ENCODE measurements at places on chromosomes 2 and 18. TPM values are rescaled to one million over a fixed set of nuclear protein-coding genes. Genes with fewer than 3 reads are reported as not detected.
A peak's percentile ranks its signal among the peaks of the same experiment; 100 is the strongest.

DNA sequence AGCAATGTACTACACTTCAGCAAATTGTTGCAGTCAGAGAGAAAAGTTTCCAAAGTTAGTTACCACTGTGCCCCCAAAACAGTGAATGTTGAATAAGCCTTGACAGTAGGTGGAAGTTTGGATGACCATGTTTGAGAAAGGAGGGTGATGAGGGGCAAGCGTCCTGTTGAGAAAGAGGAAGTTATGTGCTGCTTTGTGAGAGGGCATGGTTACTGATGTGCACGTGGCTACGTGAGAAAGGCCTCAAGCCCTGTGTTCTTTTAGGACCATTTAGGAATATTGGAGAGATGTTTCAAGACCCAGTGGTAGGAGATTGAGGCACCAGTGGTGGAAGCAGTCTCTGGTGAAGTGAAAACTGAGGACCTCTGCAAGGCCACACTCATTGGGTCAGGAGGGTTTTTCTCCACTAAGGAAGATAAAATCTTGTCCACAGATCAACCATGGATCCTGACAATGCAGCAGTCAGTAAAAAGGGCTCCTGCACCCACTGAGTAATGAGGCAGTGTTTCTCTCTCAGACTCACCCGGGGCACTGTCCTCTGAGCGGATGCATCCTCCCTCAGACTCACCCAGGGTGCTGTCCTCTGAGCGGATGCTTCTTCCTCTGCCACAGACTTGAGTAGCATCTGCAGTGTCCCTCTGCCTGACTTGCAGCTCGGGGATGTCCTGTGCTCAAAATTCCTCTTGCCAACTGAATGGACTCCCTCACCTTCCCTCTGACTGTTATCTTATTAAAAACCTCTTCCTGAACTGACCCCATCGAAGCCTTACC lies 34.7 kb upstream of the ACTR3 start:
- no peaks in the 10 kb centered on the region for H3K27me3 ChIP-seq
- H3K4me3 ChIP-seq, result no peak overlapping the region
- no peak overlapping the region for H3K27ac ChIP-seq
- no peaks in the 10 kb centered on the region for H3K36me3 ChIP-seq

DNA sequence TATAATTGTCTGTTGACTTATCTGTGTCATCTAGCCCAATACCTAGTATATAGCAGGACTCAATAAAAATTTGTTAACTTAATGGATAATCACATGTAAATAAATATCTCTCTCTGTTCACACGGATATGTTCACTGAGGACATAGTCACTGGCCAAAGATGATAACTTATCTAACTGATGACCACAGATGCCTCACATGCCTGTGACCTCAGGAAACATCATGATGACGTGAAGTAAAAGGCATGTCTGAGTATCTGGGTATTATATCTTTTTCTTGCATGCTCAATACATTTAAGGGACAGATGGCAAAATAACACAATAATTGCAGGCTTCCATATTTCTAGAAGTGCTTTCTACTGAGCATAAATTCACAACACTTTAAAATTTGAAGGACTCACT lies 41.4 kb upstream of the PARD3B start:
- H3K4me3 ChIP-seq, result no peak overlapping the region
- H3K4me1 ChIP-seq, result no peaks in the 10 kb centered on the region
- DNase-seq, result no peak
- no peaks in the 10 kb centered on the region for H3K36me3 ChIP-seq
- no peaks in the 10 kb centered on the region for H3K27me3 ChIP-seq

DNA sequence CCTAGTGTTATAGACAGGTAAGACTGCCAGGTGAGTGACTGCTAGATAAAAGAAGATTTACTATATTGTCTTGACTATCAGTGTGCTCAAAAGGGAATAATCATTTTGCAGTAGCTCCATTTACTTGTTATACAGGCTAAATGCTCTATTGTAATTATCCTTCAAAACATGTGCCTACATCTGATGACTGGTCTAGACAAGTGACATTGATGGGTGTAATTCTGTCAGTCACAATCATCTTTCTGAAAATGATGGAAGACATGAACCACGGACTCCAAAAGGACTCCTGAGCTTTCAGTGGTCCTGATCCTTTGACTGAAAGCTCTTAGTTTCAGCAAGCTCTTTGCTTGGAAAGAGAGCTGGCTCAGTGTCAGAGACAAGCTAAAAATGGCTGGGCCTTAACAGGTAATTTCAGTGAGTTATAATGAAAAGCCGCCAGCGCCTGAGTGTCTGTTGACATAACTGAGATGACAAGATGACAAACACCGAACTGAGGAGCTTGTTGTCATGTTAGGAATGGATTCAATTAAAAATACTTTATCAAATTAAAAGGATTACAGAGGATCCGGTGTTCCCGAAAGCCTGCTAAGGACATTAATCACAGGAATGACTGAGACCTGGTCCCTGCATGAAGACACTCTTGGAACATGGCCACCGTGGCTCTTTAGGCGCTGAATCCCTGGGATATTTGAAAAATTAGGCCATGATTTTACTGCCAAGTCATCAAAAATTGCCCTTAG lies 141.7 kb downstream of the CMPK2 start:
- H3K36me3 ChIP-seq, result no peaks in the 10 kb centered on the region
- H3K27me3 ChIP-seq, result no peaks in the 10 kb centered on the region
- no peak for DNase-seq
- no peaks in the 10 kb centered on the region for H3K4me1 ChIP-seq
- no peak overlapping the region for H3K27ac ChIP-seq

Gene NR4A2
- total RNA-seq, result 0.17 TPM

GRCh38 chr18:22632191-22632590 lies 214.5 kb upstream of the CTAGE1 start:
- no peaks in the 10 kb centered on the region for H3K27me3 ChIP-seq
- DNase-seq, result no peak
- H3K27ac ChIP-seq, result no peak overlapping the region
- H3K4me3 ChIP-seq, result no peak overlapping the region

DNA sequence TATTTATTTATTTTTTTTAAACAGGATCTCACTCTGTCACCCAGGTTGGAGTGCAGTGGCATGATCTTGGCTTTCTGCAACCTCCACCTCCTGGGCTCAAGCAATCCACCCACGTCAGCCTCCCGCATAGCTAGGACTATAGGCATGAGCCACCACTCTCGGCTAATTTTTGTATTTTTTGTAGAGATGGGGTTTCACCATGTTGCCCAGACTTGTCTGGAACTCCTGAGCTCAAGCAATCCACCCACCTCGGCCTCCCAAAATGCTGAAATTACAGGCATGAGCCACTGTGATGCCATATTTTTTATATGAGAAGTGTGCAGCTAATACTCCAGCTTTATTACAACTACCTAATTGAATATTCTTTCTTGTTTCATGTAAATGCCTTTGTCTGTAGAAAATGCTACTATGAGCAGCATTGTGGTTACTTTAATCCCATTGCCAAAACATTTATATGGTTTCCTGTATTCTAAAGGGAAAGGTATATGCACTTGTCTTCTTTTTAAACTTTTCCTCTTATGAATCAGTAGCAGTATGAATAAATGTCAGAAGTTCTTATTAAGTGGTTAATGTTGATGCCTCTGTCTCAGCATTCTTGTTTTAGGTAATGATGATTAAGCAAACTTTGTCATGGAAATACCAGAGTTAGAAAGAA lies 9.5 kb upstream of the BCL2L11 start:
- peaks cover 11% of the 10 kb centered on the region for H3K27me3 ChIP-seq
- H3K27ac ChIP-seq, result no peak overlapping the region

GRCh38 chr2:120988700-120989511 lies 253.2 kb downstream of the GLI2 start:
- peaks cover 21% of the 10 kb centered on the region for H3K36me3 ChIP-seq
- H3K27me3 ChIP-seq, result no peaks in the 10 kb centered on the region
- no peak overlapping the region for H3K27ac ChIP-seq

GRCh38 chr2:29063056-29063455 lies 11.3 kb downstream of the PCARE start:
- no peaks in the 10 kb centered on the region for H3K36me3 ChIP-seq
- H3K27me3 ChIP-seq, result peaks cover 3% of the 10 kb centered on the region
- no peak overlapping the region for H3K4me3 ChIP-seq

- no peaks in the 10 kb centered on the region for H3K4me1 ChIP-seq
- no peaks in the 10 kb centered on the region for H3K36me3 ChIP-seq
- H3K27me3 ChIP-seq, result no peaks in the 10 kb centered on the region
- no peak for DNase-seq
Measured at GRCh38 chr2:192139813-192140212, 54.9 kb downstream of the TMEFF2 start.

DNA sequence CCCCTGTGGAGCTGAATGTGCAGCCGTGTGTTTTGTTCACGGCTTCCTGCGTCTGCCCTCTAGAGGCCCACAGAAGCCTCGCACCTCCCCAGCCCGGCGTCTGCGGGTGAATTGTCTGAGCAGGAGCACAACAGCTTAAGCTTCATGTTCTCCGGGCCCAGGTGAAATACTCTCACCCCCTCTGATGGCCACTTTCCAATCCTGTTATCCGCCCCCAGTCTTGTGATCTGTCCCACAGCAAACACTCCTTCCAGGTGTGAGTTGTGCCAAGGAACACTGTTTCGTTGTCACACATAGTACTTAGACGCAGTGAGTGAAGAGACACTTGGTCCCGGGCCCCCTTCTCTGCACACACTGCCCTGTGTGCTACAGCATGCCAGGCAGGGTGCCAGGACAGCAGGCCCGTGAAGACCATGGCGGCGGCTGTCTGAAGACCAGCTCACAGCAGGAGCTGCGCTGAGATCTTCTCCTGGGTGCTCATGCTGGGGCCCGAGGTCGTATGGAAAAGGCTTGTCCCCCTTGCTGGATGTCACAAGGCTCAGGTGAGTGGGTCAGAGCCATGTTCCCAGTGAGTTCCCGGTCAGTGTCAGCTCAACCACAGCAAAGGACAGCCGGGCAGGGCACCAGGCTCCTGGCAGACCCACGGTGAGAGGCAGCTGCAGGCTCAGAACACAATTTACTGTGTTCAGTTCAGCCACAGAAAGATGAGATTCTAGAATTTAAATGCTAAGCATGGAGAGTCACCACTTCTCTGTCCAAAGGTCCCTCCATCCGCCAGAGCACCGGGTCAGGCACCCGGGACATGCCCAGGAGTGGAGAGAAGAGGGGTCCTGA lies 6.8 kb upstream of the PXDN start:
- H3K27ac ChIP-seq, result no peak overlapping the region
- H3K36me3 ChIP-seq, result no peaks in the 10 kb centered on the region
- peak; percentile 87 for DNase-seq
- peaks cover 9% of the 10 kb centered on the region for H3K4me1 ChIP-seq
- no peak overlapping the region for H3K4me3 ChIP-seq
- no peaks in the 10 kb centered on the region for H3K27me3 ChIP-seq

Gene CERKL
- not detected for total RNA-seq

- H3K36me3 ChIP-seq, result no peaks in the 10 kb centered on the region
- H3K27me3 ChIP-seq, result no peaks in the 10 kb centered on the region
- H3K27ac ChIP-seq, result no peak overlapping the region
- no peaks in the 10 kb centered on the region for H3K4me1 ChIP-seq
- H3K4me3 ChIP-seq, result no peak overlapping the region
Measured at GRCh38 chr2:235595422-235596010, 101.7 kb downstream of the AGAP1 start.

- H3K36me3 ChIP-seq, result no peaks in the 10 kb centered on the region
- no peaks in the 10 kb centered on the region for H3K4me1 ChIP-seq
- no peak overlapping the region for H3K4me3 ChIP-seq
- no peaks in the 10 kb centered on the region for H3K27me3 ChIP-seq
Measured at GRCh38 chr2:16050908-16051489, 110.6 kb downstream of the MYCN start.

Gene ZNF804A
- total RNA-seq, result 3.0 TPM

DNA sequence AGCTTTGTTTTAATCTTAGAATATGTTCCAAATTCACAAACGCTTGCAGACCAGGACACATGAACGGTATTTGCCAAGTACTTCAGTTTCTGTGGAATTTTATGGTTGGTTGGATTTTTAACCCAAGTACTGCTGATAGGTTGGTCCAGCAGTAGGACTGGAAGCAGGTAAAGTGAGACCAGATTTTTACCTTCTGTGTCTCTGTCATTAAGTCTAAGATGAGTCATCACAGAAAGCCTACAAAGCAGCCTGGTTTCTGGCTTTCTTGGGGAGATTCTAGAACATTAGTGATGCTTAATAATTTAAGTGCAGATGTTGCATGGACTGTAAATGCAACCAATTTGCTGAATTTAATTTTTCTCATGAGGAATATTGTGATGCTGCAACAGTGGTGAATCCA lies 100.5 kb downstream of the SCG2 start:
- H3K4me3 ChIP-seq, result no peak overlapping the region
- no peaks in the 10 kb centered on the region for H3K36me3 ChIP-seq
- no peak overlapping the region for H3K27ac ChIP-seq
- H3K4me1 ChIP-seq, result no peaks in the 10 kb centered on the region
- H3K27me3 ChIP-seq, result no peaks in the 10 kb centered on the region

GRCh38 chr2:119718501-119719260 lies 39.7 kb downstream of the TMEM177 start:
- H3K27ac ChIP-seq, result no peak overlapping the region
- H3K4me1 ChIP-seq, result no peaks in the 10 kb centered on the region
- no peak for DNase-seq
- H3K36me3 ChIP-seq, result no peaks in the 10 kb centered on the region

- H3K4me1 ChIP-seq, result no peaks in the 10 kb centered on the region
- no peaks in the 10 kb centered on the region for H3K36me3 ChIP-seq
- H3K27me3 ChIP-seq, result no peaks in the 10 kb centered on the region
Measured at GRCh38 chr2:50401772-50402653, 629.9 kb downstream of the NRXN1 start.

DNA sequence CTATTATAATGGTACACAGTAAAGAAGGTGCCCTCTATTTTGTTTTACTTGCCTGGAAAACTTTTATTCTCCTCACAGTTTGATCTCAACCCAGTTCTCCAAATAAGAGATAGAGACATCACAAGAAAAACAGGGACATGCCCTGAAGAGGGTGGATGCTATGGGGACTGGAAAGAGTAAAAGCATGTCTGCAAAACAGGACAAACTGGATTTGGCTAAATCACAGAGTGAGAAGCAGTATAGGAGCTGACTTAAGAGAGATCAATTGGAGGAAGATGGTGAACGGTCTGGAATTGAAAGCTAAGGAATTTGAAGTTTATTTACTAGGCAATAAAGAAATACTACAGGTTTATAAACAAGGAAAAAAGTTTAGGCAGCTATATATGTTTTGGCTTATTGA lies 33.0 kb downstream of the SP140L start:
- H3K4me1 ChIP-seq, result no peaks in the 10 kb centered on the region
- no peak overlapping the region for H3K4me3 ChIP-seq
- no peak overlapping the region for H3K27ac ChIP-seq
- H3K36me3 ChIP-seq, result no peaks in the 10 kb centered on the region

- H3K27ac ChIP-seq, result no peak overlapping the region
- H3K4me1 ChIP-seq, result peaks cover 3% of the 10 kb centered on the region
- no peaks in the 10 kb centered on the region for H3K27me3 ChIP-seq
Measured at GRCh38 chr2:63866009-63866709, 24.5 kb downstream of the UGP2 start.

All from fibroblast of lung (primary cell).